ENCODE measurements at places on chromosomes 1 and 21.
A peak's percentile ranks its signal among the peaks of the same experiment; 100 is the strongest.

DNA sequence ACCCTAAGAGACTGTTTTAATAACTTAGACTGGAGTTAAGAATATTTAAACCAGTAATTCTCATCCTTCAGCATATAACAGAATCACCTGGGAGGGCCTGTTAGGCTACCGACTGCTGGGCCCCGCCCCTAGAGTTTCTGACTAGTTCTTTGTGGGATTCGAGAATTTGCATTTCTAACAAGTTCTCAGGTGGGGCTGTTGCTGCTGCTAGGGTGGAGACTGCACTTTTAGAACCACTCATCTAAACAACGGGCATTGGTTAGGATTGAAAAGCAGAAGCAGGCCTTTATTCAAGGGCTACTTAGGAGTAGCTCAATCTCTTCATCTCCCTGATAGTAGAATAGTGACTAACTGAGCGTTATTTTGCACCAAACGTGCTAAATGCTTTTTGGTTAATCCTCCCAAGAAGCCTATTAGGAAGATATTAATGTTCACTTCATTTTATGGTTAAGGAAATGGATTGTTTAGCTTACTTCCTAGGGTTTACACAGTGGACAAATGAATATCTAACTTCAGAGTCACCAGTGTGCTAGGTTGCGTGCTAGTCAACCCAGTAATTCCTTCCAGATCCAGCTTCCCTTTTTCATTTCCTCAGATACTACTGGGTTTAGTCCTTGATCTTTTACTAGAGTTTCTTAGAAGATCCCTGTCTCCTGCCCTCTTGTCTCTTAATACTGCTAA lies 31.1 kb upstream of the UAP1 start:
- no peak for DNase-seq

DNA sequence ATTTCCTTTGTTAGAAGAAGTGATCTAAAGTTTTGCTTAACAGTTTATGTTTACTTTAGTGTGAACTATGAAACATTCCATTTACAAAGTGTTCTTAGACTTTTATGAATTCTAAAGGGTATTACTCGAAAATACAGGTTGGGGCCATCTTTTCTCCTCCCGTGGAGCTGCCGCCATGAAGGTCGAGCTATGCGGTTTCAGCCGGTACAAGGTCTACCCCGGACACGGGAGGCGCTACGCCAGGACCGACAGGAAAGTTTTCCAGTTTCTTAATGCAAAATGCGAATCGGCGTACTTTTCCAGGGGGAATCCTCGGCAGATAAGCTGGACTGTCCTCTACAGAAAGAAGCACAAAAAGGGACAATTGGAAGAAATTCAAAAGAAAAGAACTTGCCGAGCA lies 39.8 kb downstream of the DENND1B start:
- DNase-seq = no peak

DNA sequence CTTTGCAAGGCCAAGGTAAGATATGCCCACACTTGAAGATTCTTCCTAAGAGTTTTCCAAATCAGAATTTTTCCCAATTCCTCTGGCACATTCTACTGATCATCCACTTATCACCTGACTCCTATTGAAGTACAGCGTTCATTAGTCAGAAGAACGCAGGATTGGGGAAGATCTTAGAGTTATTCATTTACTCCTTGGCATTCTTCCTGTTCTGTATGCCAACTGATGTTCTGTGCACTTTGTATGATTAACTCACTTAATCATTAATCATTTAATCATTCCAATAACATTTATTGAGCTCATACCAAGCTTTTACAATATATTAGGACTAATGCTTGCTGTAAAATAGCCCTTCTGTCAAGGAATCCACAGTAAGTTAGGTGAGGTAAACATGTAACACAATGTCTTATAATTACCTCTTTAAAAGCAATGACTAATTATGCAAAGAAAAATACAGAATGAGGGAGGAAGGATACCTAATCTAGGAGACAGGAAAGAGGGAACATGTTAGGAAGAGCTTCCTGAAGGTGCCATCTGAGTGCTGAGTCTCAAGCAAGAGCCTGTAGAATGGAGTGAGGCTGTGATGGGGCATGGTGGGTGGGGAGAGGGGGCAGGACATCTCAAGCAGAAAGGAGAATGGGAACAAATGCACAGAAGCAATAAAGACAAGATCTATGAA lies 71.1 kb upstream of the DPT start:
- no peak for DNase-seq

GRCh38 chr21:31866077-31866511 lies 6.7 kb upstream of the HUNK start:
- DNase-seq = peak; percentile 78

DNA sequence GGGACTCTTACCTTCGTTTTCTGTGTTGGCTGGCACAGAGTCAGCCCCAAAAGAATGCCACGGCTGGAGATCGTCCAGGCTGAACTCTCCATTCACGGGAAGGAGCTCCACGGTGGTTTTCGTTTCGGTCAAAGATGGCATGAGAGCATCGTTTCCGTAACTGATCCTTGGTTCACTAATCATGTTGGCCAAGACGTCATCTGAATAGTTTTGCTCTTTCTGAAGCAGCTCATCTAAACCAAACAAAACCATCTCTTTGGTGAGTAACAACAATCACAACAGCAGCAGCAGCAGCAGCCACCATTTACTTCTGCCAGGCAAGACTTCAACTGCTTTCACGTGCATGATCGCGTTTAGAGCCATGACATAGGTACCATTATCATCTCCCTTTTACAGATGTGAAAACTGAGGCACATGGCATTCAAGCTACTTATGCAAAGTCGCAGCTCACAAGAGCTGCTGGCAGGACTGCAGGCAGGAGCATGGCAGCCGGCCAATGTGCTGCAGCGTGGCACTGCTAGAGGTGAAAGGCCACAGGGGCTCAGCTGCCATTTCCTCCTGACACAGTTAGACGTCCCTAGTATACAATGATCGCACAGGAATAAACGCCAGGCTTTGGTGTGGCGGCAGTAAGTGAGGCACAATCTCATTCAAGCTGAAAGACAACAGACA lies 177.1 kb downstream of the GABPA start:
- DNase-seq = no peak

DNA sequence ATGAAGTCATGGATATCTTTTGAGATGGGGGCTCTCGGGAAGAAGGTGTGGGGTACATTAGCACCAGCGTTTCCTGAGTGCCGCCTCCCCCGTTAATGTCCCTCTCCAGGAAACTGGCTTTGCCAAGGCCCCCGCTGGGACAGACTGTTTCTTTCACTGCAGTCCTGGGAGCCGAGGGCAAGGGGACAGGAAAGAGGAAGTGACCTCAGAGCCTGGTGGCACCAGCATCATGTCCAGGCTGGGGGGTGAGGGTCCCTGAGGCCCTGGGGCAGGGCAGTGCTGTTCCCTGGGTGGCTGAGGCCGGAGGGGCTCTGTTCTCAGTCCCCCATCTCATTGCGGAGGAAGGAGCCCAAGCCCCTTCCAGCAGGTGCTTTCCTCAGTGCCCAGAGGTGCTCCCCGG lies 5.8 kb downstream of the PFKL start:
- no peak for DNase-seq

GRCh38 chr1:53545663-53546408 lies 86.6 kb downstream of the DMRTB1 start:
- DNase-seq = no peak

GRCh38 chr1:84510668-84511067 lies 4.3 kb upstream of the GNG5 start:
- no peak for DNase-seq

DNA sequence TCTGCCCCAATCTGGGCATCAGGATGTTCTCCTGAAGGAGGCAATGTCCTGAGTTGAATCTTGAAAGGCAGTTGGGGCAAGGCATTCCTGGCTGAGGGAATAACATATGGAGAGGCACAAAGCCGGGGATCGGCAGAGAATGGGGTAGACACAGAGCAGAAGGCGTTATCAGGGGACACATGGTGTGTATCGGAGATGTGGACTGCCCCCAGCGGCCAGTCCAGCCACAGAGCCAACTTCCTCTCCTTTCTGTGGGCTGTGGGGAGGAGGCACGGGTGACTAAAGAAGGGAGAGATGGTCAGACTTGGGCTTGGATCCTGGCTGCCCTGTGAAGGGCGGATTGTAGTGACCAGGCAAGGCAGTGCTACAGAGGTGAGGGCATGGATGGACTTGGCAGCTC lies 32.1 kb downstream of the FOXD2 start:
- no peak for DNase-seq

GRCh38 chr1:244836135-244836521 lies 670 bp downstream of the COX20 start:
- no peak for DNase-seq

DNA sequence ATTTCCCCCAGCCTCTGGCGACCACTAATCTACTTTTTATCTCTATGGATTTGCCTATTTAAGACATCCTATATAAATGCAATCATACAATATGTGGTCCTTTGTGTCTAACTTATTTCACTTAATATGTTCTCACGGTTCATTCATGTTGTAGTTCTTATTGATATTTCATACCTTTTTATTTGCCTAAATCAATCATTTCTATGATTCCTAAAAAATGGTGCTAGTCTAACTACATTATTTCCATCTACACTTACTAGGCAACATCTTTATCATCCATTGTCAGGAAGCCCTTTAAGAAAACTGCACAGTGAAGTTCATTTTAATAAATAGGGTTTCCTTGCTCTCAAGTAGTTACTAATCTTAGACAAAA lies 380 bp upstream of the FBXO28 start:
- no peak for DNase-seq
